ENCODE measurements at places on chromosomes 7 and 10. TPM values are rescaled to one million over a fixed set of nuclear protein-coding genes. Genes with fewer than 3 reads are reported as not detected.
A peak's percentile ranks its signal among the peaks of the same experiment; 100 is the strongest.

GSTO2 gene
- total RNA-seq, result 13.8 TPM

DNA sequence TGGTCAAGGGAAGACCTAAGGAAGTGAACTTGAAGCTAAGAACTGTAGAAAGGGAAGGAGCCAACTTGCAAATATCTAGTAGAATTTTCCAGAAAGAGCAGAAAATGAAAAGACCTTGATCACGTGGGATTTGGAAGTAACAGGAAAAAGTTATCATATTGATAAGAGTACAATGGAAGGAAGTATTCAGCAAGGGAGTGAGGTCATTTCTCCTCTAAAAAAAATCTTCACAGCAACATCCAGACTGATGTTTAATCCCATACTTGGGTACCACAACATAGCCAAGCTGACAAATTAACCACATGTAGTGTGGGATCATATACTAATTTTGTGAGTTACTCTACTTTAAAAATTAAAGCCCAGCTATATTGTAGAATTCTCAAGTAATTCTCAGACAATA lies 207.0 kb upstream of the CXCL12 start:
- no peak for DNase-seq

DNA sequence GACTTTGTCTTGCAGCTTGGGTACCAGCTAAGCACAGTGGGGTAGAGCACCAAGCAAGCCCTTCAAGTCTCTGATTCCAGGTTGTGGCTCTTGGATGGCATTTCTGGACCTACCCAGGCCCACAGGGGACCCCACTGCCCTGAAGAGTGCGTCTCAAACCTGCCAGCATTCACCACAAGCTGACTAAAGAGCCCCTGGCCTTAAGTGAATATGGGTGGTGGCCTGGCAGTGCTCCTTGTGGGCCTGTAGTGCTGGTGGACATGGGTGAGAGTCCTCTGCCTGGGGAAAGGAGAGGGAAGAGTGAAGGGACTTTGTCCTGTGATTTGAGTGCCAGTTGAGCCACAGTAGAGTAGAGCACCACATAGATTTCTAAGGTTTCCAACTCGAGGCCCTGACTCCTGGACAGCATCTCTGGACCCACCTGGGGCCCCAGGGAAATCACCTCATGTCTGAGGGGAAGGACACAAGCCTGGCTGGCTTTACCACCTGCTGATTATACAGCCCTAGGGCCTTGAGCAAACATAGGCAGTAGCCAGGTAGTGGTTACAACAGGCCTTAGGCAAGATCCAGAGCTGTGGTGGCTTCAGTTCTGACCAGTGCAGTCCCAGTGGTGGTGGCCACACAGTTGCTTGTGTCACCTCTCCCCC lies 23.7 kb downstream of the GSDME start:
- peak; percentile 54 for DNase-seq

DNA sequence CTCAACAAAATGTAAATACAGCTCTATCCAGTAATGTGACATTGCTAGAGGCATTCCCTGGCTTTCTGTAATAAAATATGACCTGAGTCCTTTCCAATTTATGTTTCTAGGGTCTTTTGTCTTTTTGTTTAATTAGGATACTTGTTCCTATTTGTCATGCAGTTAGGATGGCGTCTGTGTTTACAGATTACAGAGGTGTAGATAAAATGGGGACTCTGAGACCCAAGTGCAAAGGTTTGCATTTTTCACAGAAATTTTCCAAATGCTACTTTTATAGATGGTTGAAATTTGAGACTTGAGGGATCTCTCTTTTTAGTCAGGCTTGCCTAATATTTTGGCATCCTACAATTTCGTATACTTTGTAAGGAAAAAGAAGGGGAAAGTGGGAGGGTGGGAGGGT lies 332.4 kb downstream of the PTEN start:
- DNase-seq, result no peak

GPR141 gene
- total RNA-seq, result not detected

SPDYE2 gene
- total RNA-seq, result not detected

DNA sequence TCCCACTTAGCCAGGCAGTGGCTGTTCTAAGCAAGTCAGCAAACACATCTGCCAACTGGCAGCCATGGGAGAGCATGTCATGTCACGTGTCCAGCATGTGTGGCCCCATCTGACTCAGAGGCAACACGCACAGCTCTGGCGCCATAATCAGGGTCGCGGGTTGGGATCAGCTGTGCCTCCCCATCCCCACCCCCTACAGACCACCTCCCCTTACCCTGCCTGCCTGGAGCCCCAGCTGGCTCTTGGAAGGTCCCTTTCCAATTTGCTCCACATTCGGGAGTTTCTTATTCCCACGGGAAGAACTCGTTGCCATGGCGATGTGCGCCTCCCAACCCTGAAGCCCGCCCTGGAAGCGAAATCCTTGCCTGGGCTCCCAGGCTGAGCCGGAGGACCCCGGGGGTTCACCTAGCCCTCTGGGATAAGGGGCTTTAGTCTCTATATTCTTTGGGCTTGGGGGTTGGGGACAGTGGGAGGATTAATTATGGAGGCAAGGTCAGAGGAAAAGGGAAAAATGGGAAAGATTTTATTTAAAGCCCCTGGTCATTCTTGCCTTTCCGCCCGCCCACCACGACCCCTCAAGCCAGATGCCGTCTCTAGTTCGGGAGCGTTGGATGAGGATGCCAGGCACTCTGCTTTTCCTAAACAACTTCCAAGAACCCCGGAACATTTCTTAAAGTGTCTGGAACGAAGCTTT lies 283.7 kb downstream of the ZEB1 start:
- DNase-seq, result no peak

FAM25C gene
- total RNA-seq, result not detected

DNA sequence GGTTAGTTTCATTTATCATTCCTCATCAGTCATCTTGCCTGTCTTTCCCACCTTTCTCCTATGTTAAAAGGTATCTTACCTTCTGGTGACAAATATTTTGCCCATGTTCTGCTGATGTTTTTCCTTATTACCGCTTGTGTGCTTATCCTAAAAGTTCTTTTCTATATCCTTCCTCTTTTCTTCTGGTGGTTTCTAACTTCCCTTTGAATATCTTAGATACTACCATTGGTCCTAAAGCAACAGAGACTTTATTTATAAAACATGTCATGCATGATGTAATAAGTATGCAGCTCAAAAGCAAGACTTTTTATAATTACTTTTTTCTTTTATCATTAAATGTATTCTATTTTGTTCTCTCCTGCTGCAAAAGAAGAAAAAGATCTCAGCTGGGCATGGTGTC lies 24.8 kb downstream of the TBC1D12 start:
- DNase-seq, result no peak

GIMAP6 gene
- total RNA-seq, result 21.4 TPM

GRCh38 chr10:75399461-75400162 lies 2.0 kb downstream of the ZNF503 start:
- no peak for DNase-seq

DNA sequence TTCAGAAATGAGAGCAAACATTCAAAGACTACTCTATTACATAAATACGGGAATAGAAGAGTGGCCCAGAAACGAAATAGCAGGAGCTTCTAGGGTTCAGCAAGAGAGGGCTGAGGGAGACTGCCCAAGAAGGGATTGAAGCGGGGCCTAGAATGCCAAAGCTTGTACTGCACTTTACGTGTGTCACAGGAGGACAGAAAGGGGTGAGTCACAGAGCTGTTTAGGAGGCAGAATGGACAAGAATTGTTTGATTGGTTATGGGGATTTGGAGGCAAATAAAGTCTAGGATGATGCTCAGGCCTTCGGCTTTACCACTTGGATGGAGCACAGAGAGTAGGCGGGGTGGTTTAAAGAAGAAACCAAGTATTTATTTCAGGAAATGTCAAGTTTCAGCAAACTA lies 11.3 kb upstream of the FXYD4 start:
- DNase-seq, result no peak

DNA sequence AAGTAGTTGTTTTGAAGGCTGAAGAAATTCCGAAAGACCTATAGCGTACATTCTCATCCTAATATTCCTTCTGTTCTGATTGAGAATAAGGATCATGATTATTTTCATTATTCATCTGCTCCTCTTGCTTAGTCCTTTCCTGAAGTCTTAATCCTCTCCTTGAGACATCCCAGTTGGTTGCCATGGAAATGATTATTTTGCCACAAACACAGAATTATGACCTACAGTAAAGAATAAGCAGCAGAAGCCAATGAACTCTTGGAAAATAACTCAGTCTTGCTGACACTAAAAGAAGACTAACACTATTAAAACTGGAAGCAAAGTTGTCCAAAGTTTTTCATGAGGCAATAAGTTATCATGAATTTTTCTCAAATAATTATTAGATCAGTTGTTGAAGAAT lies 47.8 kb upstream of the JAZF1 start:
- DNase-seq, result no peak

ATP5MK gene
- 180 TPM for total RNA-seq

DNA sequence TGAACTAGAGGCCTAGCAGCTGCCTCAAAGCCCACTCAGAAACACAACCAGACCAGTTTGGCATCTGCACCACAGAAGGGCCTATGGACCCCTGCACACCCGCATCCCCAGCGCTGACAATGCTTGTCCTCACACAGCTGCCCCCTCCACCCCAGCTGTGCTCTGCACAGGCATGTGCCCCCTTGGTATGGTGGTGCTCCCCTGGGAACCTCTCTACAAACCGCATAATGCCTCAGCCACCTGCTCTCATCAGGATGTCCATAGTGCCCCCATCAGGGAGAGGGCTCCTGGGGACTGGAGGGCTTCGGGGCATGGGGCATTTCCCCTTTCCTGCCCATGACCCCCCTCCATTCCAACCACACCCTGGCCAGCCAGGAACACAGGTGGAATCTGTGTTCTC lies 347.5 kb downstream of the GRID1 start:
- no peak for DNase-seq

DNA sequence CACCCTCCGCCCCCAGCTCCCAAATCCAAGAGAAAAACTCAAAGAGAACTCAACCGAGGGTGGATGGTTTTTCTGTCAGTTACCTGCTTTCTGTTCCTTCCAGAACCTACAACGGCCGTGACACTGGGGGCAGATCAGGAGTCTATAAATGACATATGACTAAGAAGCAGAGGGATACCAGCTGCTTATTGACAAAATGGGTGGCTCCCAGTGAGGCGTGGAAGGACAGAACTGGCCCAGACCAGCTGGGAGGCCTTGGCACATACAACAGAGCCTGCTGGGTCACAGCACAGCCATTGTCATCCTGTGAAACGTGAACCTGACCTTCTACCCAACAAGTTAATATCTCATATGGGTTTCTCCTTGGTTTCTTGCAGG lies 84.3 kb upstream of the ADRB1 start:
- DNase-seq, result no peak

DNA sequence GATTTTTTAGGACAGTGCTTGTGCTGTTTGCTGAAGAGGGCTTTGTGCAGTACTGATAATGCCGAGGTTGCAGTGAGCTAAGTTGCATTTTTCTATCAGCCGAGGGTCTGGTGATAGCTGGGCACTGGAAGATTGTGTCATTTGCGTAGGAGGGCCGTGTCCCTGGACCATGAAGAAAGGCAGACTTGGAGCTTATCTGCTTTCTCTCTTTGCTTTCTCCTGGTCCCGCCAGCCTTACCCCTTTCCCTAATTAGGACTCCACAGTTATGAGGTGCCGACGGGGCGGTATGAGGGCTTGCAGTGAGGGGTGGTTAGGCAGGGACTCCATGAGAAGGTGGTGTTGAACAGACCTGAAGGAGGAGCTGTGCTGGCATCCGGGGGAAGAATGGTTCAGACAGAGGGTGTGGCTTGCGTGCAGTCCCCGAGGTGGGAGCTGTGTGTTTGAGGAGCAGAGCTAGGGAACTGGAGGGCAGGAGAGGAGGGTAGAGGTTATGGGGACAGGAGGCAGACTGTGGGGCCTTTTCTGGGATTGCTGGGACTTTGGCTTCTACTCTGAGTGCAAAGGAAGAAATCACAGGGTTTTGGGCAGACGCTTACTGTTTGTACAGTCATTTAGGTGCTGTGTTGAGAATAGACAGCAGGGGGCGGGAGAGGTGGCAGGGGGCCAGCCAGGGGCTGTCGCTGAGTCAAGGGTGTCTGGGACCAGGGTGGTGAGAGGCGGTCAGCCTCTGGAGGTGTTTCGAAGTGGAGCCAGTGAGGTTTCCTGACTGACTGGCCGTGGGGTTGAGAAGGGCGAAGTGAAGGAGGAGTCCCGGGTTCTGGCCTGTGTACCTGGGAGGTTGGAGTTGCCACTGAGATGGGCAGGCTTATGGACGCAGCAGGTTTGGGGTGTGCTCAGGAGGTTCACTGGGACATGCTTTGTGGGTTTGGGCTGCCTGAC lies 43.4 kb downstream of the PRF1 start:
- DNase-seq, result no peak

GRCh38 chr7:147607157-147607800 lies 983.3 kb upstream of the C7orf33 start:
- no peak for DNase-seq

PNLIPRP2 gene
- not detected for total RNA-seq

- no peak for DNase-seq
Observed at GRCh38 chr7:144508702-144509101, 105.2 kb upstream of the NOBOX start.

DYNC1I1 gene
- total RNA-seq, result 12.0 TPM

All from vagina (tissue), 2 donors.